Central memory CD4-positive, alpha-beta T cell (primary cell): ENCODE measurements at places on chromosomes 7 and 10.

- no peak for DNase-seq
Observed at GRCh38 chr7:123944395-123944794, 19.4 kb downstream of the SPAM1 start.

DNA sequence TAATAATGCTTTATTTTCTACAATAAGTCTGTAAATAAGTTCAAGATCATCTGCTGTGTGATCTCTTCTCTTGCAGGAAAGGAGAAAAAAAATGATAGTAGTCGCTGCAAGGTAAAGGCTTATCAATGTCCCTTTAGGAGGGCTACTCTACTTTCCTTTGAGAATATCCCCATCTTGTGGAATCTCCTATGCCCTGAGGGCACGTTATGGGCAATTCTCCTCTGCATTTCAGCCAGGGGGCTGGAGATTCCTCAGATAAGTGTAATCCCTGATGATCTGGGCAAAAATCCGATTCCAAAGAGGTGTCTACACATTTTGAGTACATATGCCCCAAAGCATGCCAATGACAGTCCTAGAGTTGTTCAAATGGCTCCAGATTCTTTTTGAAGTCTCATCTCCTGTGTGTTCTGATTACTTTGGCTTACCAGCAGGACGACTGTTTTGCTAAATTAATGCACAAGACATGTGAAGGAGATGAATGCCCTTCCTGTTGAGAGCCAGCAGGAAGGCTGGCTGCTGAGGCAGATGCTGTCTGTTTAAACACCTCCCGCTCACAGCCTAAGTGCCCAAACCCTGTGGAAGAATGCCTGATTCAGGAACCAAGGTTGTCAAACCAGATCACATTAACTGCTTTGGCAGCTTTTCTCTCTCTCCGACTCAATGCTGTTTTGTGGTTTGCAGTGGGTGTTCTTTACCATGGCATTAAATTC lies 171.2 kb upstream of the COL1A2 start:
- DNase-seq: no peak

DNA sequence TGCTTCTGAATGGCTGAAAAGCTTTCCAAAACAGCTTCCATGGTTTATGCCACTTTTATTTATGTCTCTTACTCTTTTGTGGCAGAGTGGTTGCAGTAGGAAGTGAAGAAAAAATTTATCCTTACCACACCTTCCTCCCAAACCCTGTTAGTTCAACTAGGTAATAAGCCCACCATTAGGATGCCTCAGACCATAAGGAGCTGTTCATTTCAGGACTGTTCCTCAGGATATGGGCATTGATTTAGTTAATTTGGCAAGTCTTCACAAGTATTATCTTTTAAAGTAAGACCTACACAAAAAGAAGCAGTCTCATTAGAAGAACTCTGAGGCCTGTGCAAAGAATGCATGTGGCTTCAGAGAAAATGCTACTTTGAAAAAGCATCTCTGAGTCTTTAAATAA lies 82.9 kb upstream of the PDLIM1 start:
- DNase-seq: no peak

- no peak for DNase-seq
Observed at GRCh38 chr7:33661430-33662160, 243.7 kb upstream of the BMPER start.

GRCh38 chr10:4310172-4310571 lies 515.8 kb upstream of the AKR1E2 start:
- no peak for DNase-seq

- DNase-seq: no peak
Observed at GRCh38 chr7:79652619-79653018, 199.2 kb upstream of the MAGI2 start.
